ENCODE measurements at places on chromosomes 7 and 10.

DNA sequence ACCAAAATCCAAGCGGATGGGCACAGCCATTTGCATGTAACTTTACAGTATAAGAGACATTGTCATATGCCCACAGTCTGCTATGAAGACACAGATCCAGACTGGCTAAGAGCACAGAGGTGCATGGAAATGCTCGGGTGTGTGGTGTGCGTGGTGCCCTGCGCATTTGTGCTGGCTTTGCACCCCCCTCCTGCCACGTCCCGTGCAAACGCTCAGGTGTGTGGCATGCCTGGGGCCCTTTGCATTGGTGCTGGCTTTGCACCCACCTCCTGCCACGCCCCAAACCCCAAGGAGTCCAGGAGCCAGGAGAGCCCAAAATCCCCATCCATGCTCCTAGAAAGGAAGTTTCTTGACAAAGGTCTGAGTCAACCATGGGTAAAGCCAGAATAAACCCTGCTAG is 306.2 kb downstream of the PTPRN2 start:
- no peak for DNase-seq

GRCh38 chr10:94088926-94089381 is 95.2 kb downstream of the PLCE1 start:
- DNase-seq: no peak

- DNase-seq: no peak
Measured at GRCh38 chr10:79005126-79005810, 63.5 kb upstream of the ZMIZ1 start.

DNA sequence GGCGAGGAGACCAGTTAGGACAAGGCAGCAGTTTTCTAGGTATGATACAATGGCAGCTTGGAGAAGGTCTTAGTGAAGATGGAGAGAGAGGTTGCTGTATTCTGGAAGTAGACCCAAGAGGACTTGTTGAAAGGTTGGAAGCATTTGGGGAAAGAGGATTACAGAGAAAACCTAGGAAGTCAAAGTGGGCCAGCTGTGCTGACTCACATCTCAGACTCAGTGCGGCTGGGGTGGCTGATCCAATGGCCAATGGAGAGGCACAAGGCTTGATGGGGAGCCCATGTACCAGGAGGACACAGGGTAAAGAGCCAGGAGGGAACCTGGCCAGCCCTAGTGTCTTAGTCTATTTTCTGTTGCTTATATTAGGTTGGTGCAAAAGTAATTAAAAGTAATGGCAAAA is 194.5 kb upstream of the GALNT17 start:
- no peak for DNase-seq

- DNase-seq: no peak
Measured at GRCh38 chr10:130559547-130559880, 423.3 kb downstream of the GLRX3 start.

GRCh38 chr10:119575991-119576390 is 20.8 kb downstream of the TIAL1 start:
- no peak for DNase-seq

GRCh38 chr7:65800890-65801341 is 72.0 kb upstream of the VKORC1L1 start:
- no peak for DNase-seq

DNA sequence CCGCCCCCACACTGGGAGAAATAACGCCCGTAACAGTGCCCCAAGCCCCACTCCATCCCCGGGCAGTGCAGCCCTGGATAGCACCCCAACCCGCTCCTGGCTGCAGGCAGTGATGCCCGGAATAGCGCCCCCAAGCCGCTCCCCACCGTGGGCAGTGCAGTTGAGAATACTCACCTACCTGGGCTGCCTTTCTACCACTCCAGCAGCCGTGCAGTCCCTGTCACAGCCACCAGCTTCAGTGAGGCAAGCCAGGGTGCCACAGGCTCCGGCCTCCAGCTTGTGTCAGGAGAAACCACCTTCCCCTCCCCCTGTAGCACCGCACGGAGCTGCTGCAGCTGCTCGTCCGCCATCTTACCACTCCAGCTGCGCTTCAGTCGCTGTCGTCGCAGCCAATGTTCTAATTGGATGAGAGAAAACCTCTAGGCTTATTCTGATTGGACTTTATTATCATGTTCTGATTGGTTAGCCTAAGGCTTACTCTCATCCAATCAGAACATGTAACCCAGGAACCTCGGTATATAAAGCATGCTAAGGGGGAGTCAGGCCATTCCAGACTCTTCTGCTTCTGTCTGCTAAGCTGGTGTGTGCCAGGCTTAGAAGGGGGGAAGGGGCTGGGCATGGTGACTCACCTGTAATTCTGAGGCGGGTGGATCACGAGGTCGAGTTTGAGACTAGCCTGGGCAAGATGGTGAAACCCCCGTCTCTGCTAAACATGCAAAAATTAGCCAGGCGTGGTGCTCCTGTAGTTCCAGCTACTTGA is 53.2 kb upstream of the ZNF33B start:
- no peak for DNase-seq

DNA sequence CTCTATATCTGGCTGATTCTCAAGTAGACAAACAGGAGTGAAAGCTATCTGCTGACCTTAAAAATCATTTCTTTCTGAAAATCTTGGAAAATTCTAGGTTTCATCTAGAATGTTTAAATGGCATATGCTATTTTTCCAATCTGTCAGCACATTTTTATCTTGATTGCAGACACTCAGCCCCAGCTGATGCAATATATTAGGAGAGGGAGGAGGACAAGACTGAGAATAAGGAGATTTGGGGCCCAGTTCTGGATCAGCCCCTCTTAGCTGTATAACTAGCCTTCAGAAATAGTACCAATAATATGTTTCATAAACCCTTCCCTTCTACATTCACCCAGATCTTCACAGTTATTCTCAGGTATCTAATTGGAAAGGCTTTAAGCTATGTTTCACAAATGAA is 131.2 kb downstream of the HDAC9 start:
- DNase-seq: no peak

DNA sequence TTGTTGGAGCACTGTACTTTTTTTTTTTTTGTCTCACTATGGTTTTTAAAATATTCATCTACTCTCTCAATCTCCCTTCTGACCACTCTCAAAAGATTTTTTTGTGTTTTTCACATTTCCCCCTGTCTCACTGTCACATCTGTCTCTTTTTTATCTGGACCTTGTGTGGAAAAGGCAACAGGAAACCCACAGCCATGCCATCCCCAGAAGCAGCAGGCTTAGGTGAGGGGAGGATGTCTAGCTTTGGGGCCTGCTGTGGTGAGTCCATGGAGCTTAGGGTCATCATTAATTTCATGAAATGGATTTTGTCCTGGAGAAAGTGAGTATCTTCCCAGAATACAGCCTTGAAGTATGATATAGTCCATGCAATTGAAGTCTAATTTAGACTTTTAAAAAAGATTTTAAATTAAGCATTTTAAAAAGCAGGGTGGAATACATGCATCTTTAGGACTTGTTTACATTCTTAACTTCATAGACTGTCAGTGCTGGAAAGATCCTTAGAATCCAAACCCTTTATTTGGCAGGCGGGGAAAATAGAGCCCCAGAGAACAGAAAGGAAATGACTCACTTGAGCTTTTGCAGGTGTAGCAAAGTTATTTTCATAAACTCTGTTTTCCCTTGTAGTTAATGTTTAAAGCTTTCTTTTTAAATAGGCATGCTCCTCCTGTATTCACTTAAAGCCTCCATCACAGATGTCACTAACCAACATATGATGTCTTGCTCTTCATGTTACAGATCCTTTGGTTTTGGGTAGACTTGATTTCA is 25.1 kb downstream of the MINDY4 start:
- DNase-seq: no peak

DNA sequence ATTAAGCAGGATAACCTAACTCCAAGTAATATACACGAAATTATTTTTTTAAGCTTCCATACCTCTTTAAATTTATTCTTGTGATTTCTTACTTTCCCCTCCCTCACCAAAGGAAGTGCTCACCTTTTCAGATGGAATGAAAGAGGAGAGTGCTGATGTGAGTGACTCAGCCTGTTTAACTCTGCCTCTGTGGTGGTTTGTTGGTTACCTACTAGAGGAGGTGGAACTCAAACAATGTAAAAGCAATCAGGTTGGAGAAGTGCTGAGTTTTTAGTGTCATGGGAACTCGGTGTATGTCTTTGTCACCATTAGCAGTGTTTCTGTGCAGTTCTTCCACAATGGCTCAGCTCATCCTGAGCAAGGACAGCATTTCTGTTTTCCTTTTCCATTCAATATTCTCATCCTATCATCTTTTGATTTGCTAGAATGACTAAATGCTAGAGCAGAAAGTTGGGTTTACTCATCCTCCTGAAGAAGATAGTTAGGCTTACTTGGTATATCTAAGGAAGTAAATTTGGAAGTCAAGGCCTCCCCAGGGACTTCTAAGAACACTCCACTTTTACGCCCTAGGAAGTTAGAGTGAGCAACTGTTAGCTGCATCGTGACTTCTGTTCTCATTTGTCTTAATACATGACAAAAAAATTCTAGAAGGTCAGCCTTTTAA is 6.0 kb downstream of the ADD3 start:
- no peak for DNase-seq

DNA sequence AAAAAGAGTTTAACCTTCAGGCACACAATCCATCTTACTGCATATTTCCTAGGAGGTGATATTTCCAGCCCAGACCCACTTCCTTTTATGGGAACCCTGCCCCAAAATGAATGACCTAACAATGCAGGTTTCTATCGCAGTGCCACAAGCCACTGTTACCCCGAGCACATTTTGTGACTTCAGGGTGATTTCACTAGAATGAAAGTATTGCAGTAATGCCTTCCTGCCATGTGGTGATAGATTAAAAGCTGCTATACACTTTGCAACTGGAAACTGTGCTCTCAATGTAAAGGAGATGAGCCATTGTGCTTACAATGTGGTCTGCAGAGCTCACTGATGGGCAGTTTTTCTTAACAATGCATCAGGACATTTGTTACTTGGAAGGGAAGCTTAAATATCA is 90.5 kb upstream of the RSU1 start:
- no peak for DNase-seq

DNA sequence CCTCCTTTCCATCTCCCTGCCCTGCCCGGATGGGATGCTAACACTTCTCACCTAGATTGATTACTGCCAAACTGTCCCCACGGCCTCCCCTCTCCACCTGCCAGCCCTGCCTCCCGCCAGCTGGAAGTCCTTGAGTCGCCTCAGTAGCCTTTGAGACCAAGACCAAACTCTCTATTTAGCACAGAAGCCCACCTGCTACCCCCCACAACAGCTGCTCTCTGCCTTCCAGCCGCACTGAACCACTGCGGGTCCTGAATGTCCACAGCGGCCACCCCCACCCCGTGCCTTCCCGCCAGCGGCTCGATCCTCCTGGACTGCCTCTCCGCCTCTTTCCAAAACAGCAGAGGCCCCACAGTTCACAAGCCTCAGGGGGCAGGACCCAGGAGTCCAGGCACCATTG is 39.0 kb downstream of the FKBP6 start:
- DNase-seq: no peak

DNA sequence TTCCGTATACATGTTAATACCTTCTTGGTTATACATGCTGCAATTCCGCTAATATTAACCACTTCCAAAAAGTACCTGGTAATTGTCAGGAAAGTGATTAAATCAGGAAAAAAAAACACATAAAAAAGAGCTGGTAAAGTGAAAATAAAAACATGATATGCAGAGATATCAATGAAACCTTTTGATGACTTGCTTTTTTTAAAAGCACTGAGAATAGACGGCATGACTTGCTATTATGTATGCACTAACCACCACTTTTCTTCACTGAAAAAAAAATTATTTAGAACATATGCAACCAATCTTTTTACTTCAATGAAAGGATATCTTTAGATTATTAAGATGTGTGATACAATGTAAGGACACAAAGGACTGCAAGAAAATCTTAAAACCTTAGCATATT is 163.0 kb downstream of the KMT2E start:
- DNase-seq: no peak

DNA sequence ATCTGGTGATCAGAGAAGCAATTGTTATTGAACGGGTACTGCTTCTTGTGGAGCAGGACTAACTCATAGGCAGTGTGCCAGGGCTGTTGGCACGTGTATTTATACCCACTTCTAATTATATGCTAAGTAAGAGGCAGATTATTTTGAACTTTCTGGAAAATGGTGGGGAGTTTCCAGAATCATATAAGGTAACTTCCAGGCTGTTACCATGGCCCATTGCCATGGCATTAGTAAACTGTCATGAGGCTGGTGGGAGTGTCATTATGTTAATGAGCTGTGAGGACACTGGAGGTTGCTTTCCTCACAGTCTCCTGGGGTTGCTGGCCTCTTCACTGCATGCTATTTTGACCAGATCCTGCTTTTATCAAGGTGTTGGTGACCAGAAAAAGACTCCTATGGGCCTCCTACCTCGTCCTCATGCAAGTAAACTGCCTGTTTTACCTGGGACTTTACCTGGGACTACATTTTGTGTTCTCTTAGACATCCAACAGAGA is 122.6 kb downstream of the KCND2 start:
- no peak for DNase-seq

DNA sequence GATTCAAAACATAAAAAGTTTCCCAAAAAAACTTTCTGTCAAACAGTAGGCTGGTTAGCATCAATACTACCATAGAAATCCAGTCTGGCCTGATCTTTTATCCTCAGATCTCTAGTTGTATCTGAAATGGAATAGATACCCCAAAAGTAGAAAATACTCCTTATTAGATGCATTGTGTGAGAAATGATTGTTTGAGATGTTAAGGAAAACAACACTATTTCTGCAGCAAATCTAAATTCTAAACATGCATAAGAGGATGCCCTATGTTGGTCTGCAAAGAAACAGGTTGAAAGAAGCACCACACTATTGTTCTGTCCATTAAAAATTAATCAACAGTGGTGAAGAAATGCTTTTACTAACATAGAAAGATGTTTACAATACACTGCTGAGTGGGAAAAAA is 121.0 kb downstream of the NPY start:
- DNase-seq: no peak

- no peak for DNase-seq
Measured at GRCh38 chr7:24227068-24227467, 56.9 kb upstream of the NPY start.

DNA sequence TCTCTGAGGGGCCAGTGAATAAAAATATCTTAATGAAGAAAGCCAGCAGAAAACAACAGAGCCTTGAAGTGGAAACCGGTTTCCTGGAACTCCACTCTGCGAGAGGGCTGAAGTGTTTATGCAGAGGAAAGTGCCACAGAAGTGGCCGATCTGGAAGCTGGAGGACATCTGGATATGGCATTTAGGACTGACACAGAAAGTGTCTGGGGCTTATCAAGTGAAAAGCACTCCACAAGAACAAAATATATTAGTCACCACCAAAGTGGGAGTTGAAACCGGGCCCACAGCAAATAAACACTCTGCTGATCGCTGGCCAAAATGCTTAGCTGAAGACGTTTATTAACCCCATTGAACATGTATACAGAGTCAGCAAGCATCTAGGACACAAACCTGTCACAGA is 7.8 kb downstream of the NOD1 start:
- no peak for DNase-seq

GRCh38 chr7:20927976-20928375 is 141.3 kb upstream of the SP8 start:
- DNase-seq: no peak

Data from breast epithelium (tissue), 4 donors.